NCI-H187 (cell line): ENCODE measurements at places on chromosomes 7 and 10.

DNA sequence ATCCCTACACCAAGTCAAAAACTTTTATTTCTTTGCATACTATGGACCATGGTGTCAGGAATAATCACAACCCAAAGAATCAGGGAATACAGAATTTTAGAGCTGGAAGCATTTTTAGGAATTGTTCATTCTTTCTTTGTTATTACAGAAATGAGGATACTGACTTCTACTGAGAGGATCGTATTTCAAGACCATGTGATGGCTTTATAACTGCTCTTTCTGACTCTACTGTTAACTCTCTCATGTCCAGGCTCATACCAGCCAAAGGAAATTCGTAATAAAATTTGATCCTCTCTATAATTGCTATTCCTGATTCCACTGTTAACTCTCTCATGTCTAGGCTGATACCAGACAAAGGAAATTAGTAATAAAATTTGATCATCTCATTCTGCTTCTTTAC is 1050.9 kb upstream of the C7orf33 start:
- no peak for DNase-seq

DNA sequence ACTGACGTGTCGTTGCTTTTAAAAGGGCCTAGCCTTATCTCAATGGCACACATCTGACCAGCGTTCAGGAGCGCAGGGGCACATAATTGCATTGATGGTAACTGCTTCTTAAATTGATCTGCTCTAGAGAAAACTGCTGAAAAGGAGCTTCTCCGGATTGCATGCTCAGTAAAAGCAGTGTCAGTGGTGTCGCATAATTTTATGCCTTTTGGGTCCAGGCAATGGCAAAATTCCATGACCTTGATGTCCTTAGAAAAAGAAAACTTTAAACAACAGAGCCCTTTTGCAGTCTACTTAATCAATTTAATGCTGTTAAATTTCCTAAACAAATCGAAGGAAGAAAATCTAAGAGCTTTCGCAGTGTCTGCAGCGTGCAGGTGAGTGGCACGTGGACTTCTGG is 75.7 kb downstream of the PTPRE start:
- DNase-seq, result no peak

- no peak for DNase-seq
Observed at GRCh38 chr7:21887779-21888178, 57.9 kb downstream of the CDCA7L start.

GRCh38 chr10:108365541-108365940 is 1201.0 kb upstream of the SORCS1 start:
- DNase-seq, result no peak

- no peak for DNase-seq
Observed at GRCh38 chr7:28157076-28157745, 23.4 kb downstream of the JAZF1 start.

DNA sequence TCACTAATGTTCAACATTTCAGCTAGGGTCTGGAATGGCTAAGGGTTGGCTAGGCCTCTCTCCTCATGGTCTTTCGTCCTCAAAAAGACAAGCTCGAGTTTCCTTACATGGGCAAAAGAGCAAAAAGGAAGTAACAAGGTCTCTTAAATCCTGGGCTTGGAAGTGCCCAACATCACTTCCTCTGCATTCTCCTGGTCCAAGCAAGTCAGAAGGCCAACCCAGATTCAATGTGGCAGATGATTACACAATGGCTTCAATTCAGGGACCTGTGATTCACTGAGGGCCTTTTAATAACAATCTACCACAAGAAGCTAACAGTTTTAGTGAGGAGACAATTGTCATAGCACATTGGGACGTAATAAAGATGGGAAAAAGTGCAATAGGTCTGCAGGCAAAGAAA is 4.4 kb upstream of the NUP205 start:
- no peak for DNase-seq
